ENCODE measurements at places on chromosomes 7 and 10.

GRCh38 chr7:153835103-153835502 is 217.1 kb upstream of the DPP6 start:
- no peak overlapping the region for H3K4me3 ChIP-seq
- H3K27ac ChIP-seq: no peak overlapping the region
- no peak for DNase-seq
- no peaks in the 10 kb centered on the region for H3K27me3 ChIP-seq
- no peaks in the 10 kb centered on the region for H3K4me1 ChIP-seq

DNA sequence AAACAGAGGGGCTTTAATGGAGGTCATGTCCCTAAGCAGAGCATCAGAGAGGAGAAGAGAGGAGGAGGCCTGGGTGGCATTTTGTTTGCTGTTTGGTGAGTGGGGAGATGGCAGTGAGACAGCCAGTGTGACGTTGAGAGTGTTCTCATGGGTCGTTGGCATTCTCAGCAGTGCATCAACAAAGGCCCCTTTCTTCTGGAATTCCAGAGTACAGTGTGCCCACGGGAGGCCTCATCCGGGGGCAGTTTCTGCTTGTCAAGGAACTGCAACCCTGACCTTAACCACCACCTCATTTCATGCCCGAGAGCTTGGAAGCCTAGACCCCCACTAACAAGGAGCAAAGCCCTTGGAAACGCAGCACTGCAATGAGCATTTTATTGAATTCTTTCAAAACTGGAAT is 92.9 kb downstream of the CELF2 start:
- H3K27me3 ChIP-seq: no peaks in the 10 kb centered on the region
- H3K27ac ChIP-seq: no peak overlapping the region
- H3K4me3 ChIP-seq: no peak overlapping the region
- no peaks in the 10 kb centered on the region for H3K36me3 ChIP-seq
- H3K4me1 ChIP-seq: no peaks in the 10 kb centered on the region

DNA sequence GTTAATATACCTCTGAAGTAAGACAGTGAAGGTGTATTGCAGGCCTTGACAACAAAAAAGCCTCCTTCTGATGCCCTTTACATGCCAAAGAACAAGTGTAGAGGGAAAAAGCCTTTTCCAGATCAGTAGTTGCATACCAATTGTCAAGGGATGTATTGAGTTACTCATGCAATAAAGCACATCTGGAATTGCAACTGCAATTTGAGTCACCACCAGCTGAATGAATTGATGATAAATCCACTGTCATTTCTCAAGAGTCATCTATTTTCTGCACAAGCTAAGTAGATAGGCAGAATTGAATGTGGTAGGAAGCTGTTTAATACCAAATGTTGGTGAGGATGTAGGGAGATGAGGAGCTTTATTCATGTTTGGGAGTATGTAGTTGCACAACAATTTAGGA is 325.9 kb upstream of the SMIM30 start:
- no peak overlapping the region for H3K4me3 ChIP-seq
- no peaks in the 10 kb centered on the region for H3K36me3 ChIP-seq
- DNase-seq: no peak
- H3K4me1 ChIP-seq: no peaks in the 10 kb centered on the region
- H3K27me3 ChIP-seq: no peaks in the 10 kb centered on the region
- no peak overlapping the region for H3K27ac ChIP-seq

GRCh38 chr10:1368842-1369171 is 312.6 kb downstream of the WDR37 start:
- H3K4me1 ChIP-seq: peaks cover 8% of the 10 kb centered on the region
- H3K4me3 ChIP-seq: no peak overlapping the region
- no peak for DNase-seq
- no peak overlapping the region for H3K27ac ChIP-seq
- H3K27me3 ChIP-seq: no peaks in the 10 kb centered on the region

GRCh38 chr10:3786295-3787015 is 1.4 kb upstream of the KLF6 start:
- peak; percentile 59 for DNase-seq
- H3K4me1 ChIP-seq: peaks cover 11% of the 10 kb centered on the region
- H3K4me3 ChIP-seq: no peak overlapping the region
- peaks cover 10% of the 10 kb centered on the region for H3K36me3 ChIP-seq

- H3K27me3 ChIP-seq: no peaks in the 10 kb centered on the region
- no peak overlapping the region for H3K27ac ChIP-seq
- H3K4me1 ChIP-seq: no peaks in the 10 kb centered on the region
- no peak overlapping the region for H3K4me3 ChIP-seq
Observed at GRCh38 chr10:111705021-111705420, 478.5 kb downstream of the GPAM start.

DNA sequence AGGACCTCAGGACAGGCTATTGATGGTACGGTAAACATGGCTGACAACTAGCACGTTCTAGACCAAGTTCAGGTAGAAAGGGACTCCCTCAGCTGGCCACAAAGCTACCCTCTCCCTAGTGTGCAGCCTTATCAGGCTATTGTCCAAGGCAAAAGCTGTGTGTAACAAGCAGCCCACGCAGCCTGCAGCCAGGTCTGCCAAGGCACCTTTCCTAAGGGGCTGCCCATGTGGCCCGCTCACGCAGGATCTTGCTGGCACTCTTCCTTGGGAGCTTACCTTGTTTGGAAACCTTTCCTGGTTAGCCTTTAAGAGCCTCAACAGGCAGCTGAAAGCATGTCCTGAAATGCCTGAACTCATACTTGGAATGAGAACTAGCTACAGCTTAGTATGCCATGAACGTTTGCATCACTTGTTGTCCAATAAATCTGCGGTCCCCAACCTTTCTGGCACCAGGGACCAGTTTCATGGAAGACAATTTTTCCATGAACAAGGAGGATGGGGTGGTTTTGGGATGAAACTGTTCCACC is 51.7 kb downstream of the SYPL1 start:
- no peaks in the 10 kb centered on the region for H3K27me3 ChIP-seq
- no peak overlapping the region for H3K27ac ChIP-seq
- no peak overlapping the region for H3K4me3 ChIP-seq
- no peak for DNase-seq
- peaks cover 8% of the 10 kb centered on the region for H3K4me1 ChIP-seq

DNA sequence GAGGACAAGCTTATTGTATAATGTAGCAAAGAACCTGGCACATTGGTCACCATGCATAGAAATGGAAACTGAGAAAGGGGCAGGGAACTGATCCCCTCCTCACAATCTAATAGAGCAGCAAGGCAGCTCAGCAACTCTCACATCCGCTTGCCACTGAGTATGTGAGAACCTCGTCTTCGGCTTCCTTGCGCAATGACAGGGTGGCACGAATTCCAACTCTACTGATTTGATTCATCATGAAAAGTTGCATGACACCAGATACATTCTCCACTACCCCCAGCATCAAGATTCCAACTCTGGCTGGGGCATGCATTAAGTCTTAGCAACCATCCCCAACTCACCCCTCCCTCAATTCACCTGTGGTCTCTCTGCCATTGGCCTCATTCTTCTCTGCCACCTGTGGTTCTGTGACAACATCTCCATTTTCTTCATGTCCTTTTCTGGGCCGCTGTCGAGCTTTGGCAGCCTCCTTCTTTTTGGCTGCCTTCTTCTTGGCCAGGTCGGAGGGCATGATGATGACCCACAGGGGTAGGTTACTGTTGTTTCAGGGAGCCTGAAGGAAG is 976 bp downstream of the ABCF2 start:
- no peak for DNase-seq
- H3K4me1 ChIP-seq: peaks cover 8% of the 10 kb centered on the region
- H3K4me3 ChIP-seq: peak overlapping the region; percentile 85
- H3K27me3 ChIP-seq: no peaks in the 10 kb centered on the region
- H3K27ac ChIP-seq: no peak overlapping the region

- no peak overlapping the region for H3K4me3 ChIP-seq
- H3K27ac ChIP-seq: no peak overlapping the region
- H3K36me3 ChIP-seq: no peaks in the 10 kb centered on the region
Observed at GRCh38 chr10:114607358-114607998, 50.6 kb downstream of the ABLIM1 start.

GRCh38 chr10:78830062-78830975 is 238.4 kb upstream of the ZMIZ1 start:
- H3K27me3 ChIP-seq: no peaks in the 10 kb centered on the region
- H3K4me1 ChIP-seq: peaks cover 3% of the 10 kb centered on the region
- DNase-seq: no peak
- H3K27ac ChIP-seq: no peak overlapping the region

- peak; percentile 80 for DNase-seq
- H3K27me3 ChIP-seq: no peaks in the 10 kb centered on the region
- H3K36me3 ChIP-seq: no peaks in the 10 kb centered on the region
- H3K4me1 ChIP-seq: no peaks in the 10 kb centered on the region
- H3K27ac ChIP-seq: no peak overlapping the region
Observed at GRCh38 chr10:91758303-91759146, 39.7 kb upstream of the TNKS2 start.

DNA sequence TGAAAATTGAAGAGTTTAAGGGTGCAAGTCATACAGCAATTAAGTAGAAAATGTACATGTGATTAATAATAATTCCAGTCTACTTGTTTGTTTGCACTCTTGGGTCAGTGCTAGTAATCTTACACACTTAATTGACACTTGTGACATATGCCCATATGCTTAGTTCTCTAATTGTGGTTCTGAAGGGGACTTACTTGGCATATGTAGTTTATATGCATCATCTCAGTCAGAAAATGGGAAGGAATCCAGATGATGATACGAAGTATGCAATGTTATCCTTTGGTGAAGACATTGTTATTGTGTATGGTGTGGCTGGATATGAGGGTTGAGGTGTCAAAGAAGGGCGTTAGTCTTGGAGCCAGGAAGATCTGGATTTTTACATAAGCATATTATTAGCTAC is 193.5 kb upstream of the HDAC9 start:
- H3K27me3 ChIP-seq: no peaks in the 10 kb centered on the region
- H3K27ac ChIP-seq: no peak overlapping the region
- no peak overlapping the region for H3K4me3 ChIP-seq
- no peak for DNase-seq
- no peaks in the 10 kb centered on the region for H3K36me3 ChIP-seq
- no peaks in the 10 kb centered on the region for H3K4me1 ChIP-seq

- H3K27me3 ChIP-seq: peaks cover 2% of the 10 kb centered on the region
- no peaks in the 10 kb centered on the region for H3K4me1 ChIP-seq
- no peak for DNase-seq
- H3K4me3 ChIP-seq: no peak overlapping the region
Observed at GRCh38 chr10:75894761-75895160, 463.3 kb downstream of the LRMDA start.

- no peak for DNase-seq
- H3K36me3 ChIP-seq: no peaks in the 10 kb centered on the region
- H3K4me1 ChIP-seq: no peaks in the 10 kb centered on the region
- H3K4me3 ChIP-seq: no peak within 1 kb of the TSS
- no peak within 1 kb of the TSS for H3K27ac ChIP-seq
Observed at GRCh38 chr7:4861673-4862072, at the start of gene PAPOLB. PAPOLB (minus strand) TSS chr7:4862030; CDS start chr7:4861810, 220 bp downstream.

- peaks cover 15% of the 10 kb centered on the region for H3K4me1 ChIP-seq
- DNase-seq: no peak
- no peaks in the 10 kb centered on the region for H3K27me3 ChIP-seq
Observed at GRCh38 chr7:149027055-149027454, 1.2 kb downstream of the PDIA4 start.

DNA sequence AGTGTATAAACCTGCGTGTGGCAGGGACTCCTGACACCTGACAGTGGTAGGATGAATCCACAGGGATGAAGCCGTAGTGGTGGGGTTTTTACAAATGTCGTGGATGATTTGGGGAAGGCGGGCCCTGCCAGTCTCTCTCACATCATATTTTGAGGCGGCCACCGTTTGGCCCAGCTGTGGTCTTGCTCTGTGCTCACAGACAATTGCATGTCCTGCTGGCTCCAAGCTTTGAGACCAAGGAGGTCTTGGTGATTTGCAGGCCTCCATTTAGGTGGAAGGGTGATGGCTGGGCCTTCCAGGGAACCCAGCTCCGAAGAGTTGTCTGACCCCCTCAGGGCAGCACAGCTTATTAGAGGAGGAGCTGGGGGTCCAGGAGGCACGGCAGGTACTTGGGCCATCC is 151.1 kb upstream of the SHH start:
- no peak for DNase-seq
- no peaks in the 10 kb centered on the region for H3K36me3 ChIP-seq
- no peaks in the 10 kb centered on the region for H3K4me1 ChIP-seq
- no peak overlapping the region for H3K4me3 ChIP-seq

- H3K27me3 ChIP-seq: no peaks in the 10 kb centered on the region
- H3K4me3 ChIP-seq: no peak overlapping the region
- no peaks in the 10 kb centered on the region for H3K4me1 ChIP-seq
Observed at GRCh38 chr10:48197236-48197899, 77.1 kb downstream of the FRMPD2 start.

DNA sequence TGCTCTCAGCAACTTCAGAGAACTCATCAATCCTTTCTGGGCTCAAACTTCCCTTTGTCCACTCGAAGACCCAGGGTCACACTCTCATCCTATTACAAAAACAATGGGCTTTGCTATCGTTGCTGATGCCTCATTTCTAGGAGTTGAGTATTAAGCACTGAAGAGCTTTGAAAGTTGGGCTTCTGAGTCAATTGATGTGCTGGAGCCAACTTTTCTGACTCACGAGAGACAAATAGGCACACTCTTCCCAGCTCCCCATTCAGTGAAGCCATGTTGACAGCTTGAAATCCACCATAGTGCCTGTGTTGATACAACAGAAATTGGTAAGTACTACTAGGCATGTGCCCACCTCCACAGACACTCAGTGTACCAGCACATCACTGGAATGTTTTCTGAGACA is 97.5 kb upstream of the PRSS58 start:
- H3K27me3 ChIP-seq: no peaks in the 10 kb centered on the region
- DNase-seq: no peak
- no peaks in the 10 kb centered on the region for H3K4me1 ChIP-seq

GRCh38 chr7:43649755-43650274 is 66.9 kb downstream of the STK17A start:
- no peak overlapping the region for H3K4me3 ChIP-seq
- peak overlapping the region; percentile 63 for H3K27ac ChIP-seq
- DNase-seq: no peak

GRCh38 chr10:102552533-102552932 is 48.8 kb downstream of the SUFU start:
- no peak for DNase-seq
- no peak overlapping the region for H3K4me3 ChIP-seq
- peaks cover 10% of the 10 kb centered on the region for H3K36me3 ChIP-seq
- H3K4me1 ChIP-seq: peaks cover 6% of the 10 kb centered on the region
- H3K27me3 ChIP-seq: no peaks in the 10 kb centered on the region

GRCh38 chr7:24701261-24702235 is 55.7 kb downstream of the GSDME start:
- no peaks in the 10 kb centered on the region for H3K27me3 ChIP-seq
- peak; percentile 88 for DNase-seq

GRCh38 chr7:34224281-34224680 is 318.9 kb downstream of the BMPER start:
- H3K4me1 ChIP-seq: no peaks in the 10 kb centered on the region
- no peak overlapping the region for H3K27ac ChIP-seq
- H3K36me3 ChIP-seq: no peaks in the 10 kb centered on the region

DNA sequence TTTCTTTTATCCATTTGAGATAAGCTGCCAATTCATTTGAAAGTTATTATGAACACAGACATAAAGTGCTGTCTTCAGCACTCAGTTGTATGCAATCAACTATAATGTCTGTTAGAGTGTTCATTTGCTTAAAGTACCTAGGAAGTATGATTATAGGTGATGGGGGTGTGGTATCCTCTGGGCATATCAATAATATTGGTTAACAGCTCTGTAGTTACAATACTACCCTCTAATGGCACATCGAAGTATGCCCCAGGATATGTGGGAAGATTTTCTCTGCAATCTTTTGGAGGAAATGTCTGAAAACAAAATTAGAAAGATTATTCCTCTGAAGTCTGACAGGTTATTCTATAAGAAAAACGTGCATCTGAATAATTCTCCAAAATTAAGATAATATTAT is 429.7 kb downstream of the ARL4A start:
- H3K4me1 ChIP-seq: no peaks in the 10 kb centered on the region
- H3K27ac ChIP-seq: no peak overlapping the region
- no peak for DNase-seq
- H3K36me3 ChIP-seq: no peaks in the 10 kb centered on the region

Measured in trophoblast cell (in vitro differentiated cells and primary cell).